ENCODE measurements at places on chromosomes 7 and 10.
A peak's percentile ranks its signal among the peaks of the same experiment; 100 is the strongest.

DNA sequence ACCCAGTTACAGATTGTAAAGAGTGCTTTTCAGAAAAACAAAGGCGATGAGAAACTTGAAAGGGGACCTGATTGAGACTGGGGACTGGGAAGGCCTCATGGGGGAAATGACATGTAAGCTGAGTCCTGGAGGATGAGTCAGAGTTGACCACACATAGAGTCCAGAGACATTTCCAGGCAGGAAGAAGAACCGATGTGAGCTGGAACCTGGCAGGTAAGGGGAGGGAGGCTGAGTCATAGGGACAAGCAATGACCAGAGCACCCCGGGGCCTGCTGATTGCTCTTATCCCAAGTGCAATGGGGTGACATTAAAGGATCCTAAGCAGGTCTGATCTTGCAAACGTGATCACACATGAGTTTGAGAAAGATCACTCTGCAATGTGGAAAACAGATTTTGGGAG is 11.7 kb downstream of the TLL2 start:
- DNase-seq, result peak; percentile 56

DNA sequence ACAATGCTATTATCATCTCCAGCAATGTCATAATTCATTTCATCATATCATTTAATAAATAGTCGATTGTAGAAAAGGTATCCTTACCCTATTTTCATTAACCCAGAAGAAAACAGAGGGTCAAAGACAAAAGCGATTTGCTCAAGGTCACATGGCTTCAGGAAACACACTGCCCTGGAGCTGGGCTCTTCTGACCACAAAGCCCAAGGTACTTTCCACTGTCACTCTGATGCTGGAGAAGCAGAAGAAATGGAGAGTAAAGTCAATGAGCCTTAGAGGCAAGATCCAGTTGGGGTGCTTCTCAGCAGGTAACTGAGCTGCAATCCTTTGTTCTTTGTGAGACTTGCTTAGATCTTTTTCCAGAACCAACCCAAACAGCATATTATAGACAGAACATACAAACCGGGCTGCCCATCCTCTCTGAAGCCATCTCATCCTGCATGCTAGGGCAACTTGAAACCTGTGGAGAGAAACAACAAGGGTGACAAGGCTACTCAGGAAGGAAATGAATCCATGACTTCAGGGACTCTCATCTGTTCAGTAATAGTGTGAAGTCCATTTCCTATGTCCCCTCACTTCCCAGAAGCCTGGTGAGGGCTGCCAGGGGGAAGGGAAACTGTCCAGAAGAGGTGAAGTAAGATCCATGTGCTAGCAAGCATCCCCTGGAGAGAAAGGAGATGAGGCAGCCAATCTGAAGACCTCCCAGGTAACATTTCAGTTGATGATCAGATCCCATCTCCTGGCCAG is 148.6 kb upstream of the SVIL start:
- DNase-seq, result no peak

DNA sequence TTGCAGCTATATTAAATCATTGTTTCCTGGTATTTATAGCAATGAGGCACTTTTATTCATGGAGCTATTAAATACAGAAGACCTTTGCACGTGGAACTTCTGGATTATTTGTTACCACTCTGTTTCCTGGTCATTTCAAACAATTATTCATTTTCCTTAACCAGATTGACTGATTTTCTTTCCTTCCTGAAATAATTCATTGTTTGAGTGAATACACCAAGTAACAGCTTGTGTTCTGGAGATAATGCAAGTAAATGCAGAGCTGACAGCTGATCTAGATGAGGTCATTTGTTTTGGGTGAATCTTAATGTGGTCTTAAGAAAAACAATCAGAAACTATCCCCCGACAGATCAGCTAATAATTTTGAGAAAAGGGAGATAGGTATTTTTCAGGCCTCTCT is 497.7 kb downstream of the KIF20B start:
- no peak for DNase-seq

DNA sequence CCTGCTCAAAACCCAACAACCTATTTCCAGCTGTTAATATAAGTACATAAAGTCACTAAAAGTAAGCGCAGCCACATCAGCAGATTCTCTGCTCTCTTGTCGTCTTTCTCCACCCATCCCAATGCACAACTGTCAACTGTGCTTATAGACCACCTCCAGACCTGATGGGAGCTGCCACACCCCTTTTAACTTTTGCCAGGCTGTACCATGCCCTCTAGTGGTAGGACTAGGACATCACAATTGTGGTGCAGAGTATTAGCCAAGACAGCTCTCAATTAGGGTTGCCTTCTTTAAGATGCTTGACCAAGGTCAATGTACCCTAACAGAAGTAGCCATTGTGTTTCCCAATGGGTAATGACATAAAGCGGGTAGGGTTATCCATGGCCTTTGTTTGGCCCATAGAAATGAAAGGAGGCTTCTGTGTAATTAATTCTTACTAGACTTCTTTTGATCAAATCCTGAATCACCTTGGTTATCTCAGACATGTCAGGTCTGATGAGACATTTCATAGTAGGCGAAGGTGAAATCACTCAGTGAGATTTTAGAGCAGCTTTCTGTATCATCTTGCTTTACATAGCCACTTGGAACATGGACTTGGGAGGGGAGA is 68.1 kb downstream of the SCRN1 start:
- peak; percentile 78 for DNase-seq
